Kidney epithelial cell (primary cell): ENCODE measurements at places on chromosomes 7 and 10. TPM values are rescaled to one million over a fixed set of nuclear protein-coding genes. Genes with fewer than 3 reads are reported as not detected.

DNA sequence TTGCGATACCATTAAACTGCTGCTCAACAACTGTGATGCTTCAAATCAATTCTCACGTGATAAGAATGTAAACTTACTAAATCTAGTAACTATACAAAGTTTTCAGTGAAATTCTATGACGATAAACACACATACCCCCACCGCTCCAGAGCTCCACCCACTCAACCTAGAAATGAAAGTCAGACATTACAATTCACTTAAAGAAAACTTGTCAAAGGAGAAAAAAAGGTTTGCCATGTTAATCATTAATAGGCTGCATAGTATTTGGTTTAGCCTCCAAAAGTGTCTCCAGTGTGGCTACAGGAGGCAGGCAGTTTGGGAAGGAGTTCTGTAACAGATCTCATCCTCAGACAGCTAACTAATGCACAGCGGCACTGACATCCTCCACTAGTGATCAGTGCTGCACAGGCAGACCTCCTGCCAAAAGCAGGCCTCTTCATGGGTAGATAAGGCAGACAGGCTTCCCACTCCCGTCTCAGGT, 3.1 kb downstream of the HERPUD2 start:
- no peak for DNase-seq

DNA sequence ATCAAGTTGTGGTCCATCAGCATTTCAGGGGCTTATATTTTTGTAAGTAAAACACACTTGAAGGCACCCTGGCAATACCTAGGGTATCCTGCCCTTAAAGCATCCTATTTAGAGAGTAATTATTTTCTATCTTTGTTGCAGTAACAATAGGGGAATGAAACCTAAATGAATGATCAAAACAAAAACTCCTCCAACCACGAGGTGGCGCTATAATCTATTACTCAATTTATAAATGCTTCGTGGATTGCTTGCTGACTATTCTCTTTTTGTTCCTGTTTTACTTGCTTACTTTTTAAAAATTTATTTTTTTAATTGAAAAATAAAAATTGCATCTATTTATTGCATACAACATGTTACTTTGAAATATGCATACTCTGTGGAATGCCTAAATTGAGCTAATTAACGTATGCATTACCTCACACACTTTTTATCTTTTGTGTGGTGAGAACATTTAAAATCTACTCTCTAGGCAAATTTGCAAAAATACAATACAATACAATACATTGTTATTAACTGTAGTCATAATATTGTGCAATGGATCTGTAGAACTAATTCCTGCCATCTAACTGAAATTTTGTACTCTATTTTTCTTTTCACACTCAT, 147.7 kb upstream of the BMPER start:
- no peak for DNase-seq

DNA sequence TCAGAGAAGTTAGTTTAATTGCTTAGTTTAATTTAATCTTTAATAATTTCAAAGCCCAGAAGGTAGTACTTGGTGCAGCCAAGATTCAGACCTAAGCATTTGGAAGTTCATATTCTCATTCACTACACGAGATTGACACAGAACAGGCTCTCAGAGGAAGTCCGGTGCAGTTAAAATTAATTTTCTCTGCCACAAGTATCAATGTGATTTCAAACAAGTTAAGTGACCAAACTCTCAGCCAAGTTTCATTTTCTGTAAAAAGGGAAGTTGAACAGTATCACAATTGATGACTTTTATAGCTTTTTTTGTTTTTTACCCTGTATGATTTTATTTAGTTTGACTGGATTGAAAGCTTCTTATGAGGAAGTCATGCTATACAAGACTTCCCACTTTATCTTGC, 1494.9 kb upstream of the LRRTM3 start:
- no peak for DNase-seq

- no peak for DNase-seq
Measured at GRCh38 chr7:123125231-123125630, 74.5 kb downstream of the SLC13A1 start.

- DNase-seq = no peak
Measured at GRCh38 chr7:1436608-1437007, 22.7 kb downstream of the MICALL2 start.

DNA sequence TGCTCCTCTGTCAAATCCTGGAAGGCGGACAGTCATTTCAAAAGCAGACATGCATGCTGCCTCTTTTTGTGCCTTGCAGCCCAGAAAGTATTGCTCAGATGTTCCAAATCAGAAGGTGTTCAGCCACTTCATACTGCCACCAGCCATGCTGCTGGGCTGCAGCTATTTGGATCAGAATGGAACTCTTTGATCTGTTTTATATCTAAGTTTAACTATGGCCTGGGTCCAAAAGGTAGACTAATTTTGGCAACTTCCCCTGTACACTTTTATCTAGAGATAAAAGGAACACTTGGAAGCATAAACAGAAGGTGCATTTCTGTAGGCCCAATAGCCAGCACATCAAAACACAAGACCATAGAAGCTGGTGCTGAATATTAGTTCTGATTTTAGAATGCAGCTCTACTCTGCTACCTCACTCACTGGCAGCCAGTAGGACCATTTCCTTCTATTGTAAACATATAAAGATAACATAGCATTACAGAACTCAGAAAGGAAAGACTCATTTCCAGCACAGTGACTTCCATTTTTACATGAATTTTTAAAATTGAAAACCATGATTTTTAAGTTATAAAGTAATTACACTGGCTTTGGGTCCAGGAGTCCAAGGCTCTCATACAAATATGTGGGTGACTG, 143.1 kb upstream of the CAV2 start:
- DNase-seq = no peak

GRCh38 chr10:123655751-123656150, 10.4 kb upstream of the GPR26 start:
- no peak for DNase-seq

- DNase-seq = no peak
Measured at GRCh38 chr10:114024876-114025610, 18.6 kb upstream of the ADRB1 start.

DNA sequence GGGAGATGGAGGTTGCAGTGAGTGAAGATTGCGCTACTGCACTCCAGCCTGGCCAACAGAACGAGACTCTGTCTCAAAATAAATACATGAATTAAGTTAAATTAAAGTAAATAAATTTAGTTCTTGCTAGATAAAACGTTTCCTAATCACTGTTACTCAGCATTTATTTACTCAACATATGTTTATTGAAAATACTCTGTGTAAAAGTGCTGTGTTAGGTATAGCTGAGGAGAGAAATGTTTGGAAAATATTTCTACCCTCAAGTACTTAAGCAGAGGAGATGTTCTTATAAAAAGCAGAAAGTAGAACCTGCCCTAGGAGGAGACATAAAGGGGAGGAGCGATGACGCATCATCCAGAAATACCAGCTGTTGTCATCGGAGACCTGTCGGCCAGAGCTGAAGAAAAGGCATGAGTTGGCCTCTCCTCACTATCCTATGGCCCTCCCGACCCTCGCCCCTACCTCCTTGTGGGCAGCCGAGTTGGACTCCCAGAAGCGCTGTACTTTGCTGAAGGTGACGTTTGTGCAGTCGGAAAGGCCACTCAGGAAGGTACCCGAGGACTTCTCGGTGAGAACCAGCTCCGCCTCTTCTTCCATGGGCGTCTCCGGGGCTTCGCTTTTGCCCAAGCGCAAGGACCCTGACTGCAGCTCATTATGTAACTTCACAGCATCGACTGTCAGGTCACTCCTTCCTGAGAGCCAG, 1.1 kb downstream of the RRP12 start:
- DNase-seq = no peak

DNA sequence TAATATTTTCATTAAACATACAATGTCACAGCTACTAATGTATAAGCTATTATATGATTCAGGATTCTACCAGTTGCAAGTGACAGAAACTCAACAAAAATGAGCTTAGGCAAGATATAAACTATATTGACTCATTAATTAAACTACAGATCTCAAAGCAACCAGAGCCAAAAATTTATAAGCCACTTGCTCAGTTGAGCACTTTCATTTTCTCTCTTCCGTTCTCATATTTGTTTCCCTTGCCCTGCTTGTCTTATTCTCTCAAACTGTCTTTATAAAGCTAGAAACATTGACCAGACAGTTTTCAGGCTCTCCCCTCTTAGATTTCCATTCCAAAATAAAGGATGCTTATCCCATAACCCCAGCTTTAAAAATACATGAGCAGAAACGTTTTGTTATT, 60.2 kb upstream of the DGKB start:
- DNase-seq = no peak

DNA sequence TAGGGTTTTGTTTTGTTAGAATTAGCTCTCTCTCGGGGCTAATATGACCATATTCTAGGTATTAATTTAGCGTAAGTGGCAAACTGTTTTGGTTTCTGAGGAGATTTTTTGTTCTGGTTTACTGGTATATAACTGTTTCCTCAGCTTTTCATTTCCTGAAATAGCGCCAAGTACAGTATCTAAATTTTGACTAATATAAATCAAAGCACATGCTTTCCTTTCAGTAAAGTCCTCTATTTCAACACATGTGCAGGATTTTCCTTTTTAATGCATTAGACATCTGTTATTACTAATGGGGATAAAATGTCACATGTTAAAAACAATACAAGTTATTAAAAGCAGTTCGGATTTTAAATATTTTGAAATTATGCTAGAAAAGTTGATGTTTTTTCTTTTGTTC, 11.3 kb downstream of the FERD3L start:
- no peak for DNase-seq

DNA sequence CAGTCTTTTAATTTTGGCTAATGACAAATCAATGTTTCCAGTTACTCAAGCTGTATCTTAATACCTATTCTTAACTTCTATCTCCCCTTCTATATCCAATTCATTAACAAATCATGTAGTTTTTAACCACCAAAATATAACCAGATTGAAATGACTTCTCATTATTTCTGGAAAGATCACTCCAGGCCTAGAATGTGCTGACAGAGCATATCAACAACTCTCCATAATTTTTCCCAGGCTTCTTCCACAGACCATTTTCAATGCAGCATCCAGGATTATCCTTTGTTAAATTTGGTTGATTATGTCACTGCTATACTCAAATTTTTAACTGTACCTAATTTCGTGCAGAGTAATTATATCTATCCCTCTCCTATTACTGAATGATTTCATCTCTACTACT, 704.1 kb downstream of the PCDH15 start:
- DNase-seq = no peak

DNA sequence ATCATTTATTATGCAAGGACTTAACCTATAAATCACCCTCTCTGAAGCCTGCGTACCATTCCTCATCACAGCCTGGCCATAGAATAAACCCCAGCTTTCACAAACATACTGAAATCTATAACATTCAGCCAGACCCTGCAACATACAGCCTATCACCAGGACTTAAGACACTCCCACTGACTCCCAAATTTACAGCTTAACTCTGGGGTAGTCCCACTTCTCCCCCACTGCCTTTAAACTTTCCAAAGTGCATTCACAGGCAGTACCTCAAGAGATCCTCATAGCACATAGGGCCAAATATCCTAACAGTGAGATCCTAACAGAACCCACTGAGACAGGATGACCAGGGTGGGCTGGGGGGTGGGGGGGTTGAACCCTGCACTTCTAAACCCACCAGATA, 3.5 kb downstream of the LDB1 start:
- DNase-seq = no peak

DNA sequence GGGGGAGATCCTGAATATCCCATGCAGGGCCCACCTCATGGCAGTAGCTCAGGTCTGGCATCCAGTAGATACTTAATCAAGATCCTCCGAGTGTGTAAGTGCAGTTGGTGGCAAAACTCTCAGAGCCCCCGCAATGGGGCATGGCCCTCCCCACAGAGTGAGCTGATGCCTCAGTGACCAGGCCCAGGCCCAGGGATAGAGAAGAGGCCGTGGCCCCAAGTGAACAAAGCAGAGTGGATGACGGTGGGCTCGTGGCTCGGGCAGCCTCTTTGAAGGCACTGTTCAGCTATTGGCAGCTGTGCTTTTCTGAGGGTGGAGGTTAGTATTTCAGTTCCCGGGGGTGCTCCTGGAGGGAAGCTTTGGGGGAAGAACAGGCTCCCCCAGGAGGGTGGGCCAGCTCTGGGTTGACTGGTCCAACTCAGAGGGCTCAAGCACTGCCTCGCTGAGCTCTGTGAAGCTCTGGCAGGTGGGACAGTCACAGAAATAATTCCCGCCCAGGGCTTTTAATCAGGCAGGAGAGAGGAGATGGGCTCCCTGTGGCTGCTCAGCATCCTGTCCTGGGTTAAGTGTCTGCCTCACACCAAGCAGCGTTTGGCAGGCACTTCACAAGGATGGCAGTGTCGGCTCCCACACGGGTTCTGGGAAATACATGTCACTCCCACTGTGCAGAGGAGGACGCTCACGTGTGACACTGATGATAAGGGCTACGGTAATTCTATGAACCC, 583.6 kb downstream of the TCERG1L start:
- no peak for DNase-seq

DNA sequence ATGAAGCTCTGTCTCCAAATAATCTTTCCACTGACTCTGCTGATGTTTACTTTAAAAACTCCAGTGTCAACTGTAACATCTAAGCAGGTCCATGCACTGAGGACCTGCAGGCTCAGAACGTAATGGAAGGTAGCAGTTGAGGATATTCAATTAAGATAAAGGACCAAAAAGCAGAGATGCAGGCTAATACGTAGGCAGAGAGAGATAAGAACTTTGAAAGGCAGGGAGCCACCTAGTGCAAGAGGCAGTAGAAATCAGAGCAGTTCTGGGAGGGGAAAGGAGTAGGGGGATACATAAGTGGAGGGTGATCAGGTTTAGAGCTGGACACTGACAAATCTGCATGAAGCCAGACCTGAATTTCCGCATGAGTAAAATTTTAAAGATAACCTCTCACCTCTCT, 114.5 kb upstream of the POM121L12 start:
- no peak for DNase-seq

GRCh38 chr7:129896568-129897382, 56.0 kb downstream of the UBE2H start:
- DNase-seq = peak; percentile 32

GRCh38 chr10:16996530-16996964, 133.1 kb downstream of the CUBN start:
- DNase-seq = no peak

DNA sequence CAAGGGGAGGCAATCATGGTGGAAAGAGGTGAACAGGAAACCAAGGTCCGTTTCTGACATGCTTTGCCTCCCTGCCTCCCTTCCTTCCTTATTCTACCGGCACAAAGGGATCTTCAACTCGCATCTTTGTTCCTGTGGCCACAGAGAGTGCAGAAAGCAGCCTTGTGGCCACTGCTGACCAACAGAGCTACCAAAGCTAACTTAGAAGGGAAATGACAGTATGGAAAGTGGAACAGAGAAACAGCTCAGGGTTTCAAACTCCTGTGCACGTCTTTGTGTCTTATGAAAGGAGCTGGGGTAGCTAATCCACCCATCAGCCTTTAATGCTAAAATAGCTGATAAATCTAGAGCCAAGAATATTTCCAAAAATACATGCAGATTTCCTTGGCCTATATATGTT, 588.0 kb downstream of the SORCS1 start:
- no peak for DNase-seq

LHFPL3 gene
- not detected in 2 replicates for total RNA-seq

BHLHA15 gene
- total RNA-seq = 8.1 and 9.7 TPM in 2 replicates

DGKI gene
- 3.5 and 6.4 TPM in 2 replicates for total RNA-seq

TMEM130 gene
- total RNA-seq = 0.14 and 0.33 TPM in 2 replicates

RBP4 gene
- total RNA-seq = not detected in 2 replicates

TMEM236 gene
- total RNA-seq = 0.08 and 0.14 TPM in 2 replicates

ASB10 gene
- total RNA-seq = not detected in 2 replicates

TMUB1 gene
- 46.3 and 66.0 TPM in 2 replicates for total RNA-seq

ADAP1 gene
- 14.3 and 14.9 TPM in 2 replicates for total RNA-seq

CALML5 gene
- total RNA-seq = 0.34 TPM in 1 of 2 replicates, not detected in the other

LRMDA gene
- total RNA-seq = 18.7 and 24.3 TPM in 2 replicates

BAIAP2L1 gene
- total RNA-seq = 32.5 and 38.8 TPM in 2 replicates

ING3 gene
- total RNA-seq = 12.7 and 13.2 TPM in 2 replicates

TRPV5 gene
- not detected in 2 replicates for total RNA-seq

TMEM229A gene
- not detected in 2 replicates for total RNA-seq

CFTR gene
- total RNA-seq = 8.7 and 10.3 TPM in 2 replicates
